ENCODE measurements at places on chromosomes 16 and 17.

- DNase-seq = peak; percentile 47
Observed at GRCh38 chr17:9239793-9240658, 218.7 kb downstream of the NTN1 start.

DNA sequence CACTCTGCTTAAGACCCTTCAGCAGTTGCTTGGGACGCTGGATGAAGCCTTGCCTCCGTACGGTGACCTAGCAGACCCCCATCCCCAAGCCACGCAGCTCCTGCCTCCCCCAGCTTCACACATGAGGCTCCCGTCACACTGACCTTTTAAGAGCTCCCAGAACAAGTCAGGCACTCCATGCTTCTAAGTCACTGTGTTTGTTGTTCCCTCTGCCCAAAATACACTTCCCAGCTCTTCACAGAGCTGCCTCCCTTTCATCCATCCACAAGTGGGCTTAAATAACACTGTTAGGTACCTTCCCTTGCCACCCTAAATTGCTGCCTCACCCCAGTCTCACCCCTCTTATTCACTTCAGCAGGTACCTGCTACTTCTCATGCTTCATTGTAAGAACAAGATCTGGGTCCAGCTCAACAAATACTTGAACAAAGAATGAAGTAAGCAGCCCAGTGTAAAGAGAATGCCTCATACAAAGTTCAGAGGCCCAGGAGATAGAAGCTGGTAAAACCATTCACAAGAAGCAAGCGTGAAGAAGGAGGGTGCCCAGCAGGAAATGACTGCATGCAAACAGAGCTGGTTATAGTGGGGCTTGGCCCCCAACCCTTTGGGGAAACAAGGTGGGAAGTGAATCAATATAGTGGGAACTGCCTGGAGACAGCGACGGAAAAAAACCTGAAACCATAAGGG lies 5.8 kb downstream of the ZC3H7A start:
- DNase-seq = no peak

- DNase-seq = no peak
Observed at GRCh38 chr16:56780646-56781045, 50.7 kb downstream of the NUP93 start.

GRCh38 chr16:69712914-69713581 lies 13.3 kb downstream of the NQO1 start:
- DNase-seq = no peak

- no peak for DNase-seq
Observed at GRCh38 chr17:4607773-4608187, 23.5 kb downstream of the SMTNL2 start.

GRCh38 chr17:59693582-59693981 lies 13.6 kb downstream of the PTRH2 start:
- DNase-seq = no peak

- DNase-seq = no peak
Observed at GRCh38 chr16:89117227-89117974, 23.7 kb downstream of the ACSF3 start.

DNA sequence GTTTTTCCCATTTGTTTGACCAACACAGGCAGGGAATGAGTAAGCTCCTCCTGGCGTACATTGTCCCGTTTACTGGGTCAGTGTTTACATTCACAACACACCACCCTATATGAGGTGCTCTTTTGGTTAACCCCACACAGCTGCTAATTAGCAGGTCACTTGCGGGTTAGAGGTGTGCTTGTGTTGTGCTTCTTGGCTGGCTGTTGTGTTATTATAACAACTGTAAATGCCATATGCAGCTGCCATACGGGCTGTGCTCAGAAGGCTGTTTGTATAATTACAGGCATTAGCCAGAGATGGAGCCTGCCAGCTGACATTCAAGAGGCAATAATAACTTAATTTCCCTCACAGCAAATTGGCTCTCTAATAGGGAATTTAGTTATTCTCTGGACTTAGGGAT lies 205.1 kb upstream of the ELAC2 start:
- DNase-seq = no peak

DNA sequence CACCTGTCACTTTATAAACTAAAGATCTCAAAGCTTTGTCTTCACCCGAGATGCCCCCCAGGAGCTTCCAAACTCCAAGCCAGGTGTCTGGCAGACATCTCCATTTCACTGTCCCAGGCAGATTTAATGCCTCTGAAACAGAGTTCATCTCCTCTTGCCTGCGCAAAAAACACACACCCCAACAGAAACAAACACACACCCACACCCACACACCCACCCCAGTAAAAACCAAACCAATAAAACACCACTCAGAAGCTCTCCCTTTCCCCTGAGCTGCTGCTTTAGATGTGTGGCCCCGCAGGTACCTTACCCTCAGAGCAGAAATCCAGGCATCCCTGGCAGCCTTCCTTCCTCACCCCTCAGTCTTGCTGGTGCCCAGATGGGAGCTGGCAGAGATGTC lies 14.4 kb downstream of the SEC14L1 start:
- DNase-seq = no peak

DNA sequence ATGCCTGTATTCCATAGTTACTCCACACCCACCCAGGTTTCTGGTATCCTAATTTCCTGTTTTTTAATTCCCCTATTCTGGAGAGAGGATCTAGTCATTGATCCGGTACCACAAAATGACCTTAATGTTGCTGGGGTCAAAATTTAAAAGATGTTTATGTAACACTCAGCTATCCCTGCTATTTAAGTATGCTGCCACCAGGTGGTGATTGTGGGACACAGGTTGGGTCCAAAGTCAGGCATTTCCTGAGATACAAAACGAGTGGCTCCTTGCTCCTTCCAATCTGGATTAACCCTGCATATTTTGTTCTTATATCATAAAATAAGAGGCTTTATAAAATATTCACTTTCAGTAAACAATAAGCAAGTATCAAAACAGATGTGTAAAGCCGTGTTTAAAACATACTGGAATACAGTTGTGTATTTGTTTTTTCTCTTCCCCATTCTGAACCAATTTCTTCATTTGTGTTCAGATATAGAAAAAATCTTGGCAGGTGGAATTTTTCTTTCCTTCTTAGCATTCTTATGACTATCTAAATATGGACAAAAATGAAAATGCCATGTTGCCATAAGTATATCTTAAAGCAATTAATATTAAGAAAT lies 16.3 kb downstream of the HS3ST4 start:
- DNase-seq = no peak

DNA sequence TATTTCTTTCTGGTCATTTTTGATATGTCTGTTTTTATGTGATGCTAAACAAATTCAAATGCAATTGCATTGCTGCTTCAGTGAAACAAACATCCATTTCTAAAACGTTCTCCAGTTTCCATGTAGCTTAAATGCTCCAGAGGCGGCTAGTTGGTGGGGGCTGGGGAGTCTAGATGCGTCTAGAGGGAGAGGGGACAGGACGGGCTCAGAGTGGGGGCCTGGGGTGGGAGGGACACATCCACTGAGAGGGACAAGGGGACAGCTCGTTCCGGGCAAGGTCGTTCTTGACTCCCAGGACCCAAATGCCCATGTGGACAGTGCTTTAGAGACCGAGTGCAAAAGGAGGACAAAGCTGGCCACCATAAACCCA lies 102.3 kb downstream of the FOXL1 start:
- DNase-seq = no peak

DNA sequence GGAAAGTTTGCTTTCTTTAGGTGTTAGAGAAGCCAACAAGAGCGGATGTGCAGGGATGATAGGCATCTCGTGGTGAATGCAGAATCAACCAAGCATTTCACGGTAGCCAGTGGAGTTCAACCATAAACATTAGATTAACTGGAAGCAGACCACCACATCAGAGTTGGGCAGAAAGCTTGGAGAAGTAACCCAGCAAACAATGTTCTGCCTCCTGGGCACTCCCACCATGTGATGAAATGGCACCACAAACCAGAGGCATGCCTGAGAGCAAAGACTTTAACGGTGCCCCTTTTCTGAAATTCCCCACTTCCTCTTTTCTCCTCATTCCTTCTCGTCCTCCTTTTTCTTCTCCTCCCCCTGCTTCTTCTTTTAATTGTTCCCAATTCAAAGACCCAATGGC lies 193.5 kb upstream of the ANKFN1 start:
- DNase-seq = no peak

DNA sequence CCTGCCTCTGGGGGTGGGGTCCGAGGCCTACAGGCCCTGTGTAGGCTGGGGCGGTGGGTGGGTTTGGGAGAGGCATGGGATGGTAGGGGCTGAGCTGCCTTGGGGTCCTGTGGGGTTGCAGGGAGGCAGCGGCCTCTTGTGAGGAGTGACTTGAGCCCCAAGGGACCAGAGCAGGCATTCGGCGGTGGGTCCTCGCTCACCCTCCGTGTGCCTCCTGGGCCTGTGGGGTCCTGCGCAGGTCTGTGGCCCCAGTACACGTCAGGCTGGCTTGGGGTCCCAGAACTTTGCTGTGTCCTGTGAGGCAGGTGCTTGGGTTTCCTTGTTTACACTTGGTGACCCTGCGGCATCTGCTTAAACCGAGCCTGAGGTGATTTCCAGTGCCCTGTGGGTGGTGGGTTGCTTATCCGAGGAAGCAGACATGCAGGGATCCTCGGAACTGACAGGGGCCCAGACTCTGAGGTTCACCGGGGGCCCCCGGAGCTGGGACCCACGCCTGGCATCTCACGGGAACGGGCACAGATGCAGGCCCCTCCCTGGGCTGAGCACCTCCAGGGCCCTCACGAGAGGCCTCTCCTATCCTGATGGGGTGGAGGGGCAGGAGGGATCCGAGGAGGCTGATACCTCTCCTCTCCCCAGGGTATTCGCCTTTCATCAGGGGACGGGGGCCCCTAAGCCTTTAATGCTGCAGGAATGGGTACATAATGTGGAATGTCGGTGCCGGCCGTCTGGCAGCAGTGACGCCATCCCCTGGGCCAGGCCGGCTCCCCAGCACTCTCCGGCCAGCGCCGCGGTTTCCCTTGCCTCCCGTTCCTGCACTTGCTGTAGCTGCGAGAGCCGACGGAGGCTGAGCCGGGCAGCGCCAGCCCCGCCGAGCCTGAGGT lies 7.7 kb downstream of the METRNL start:
- no peak for DNase-seq

DNA sequence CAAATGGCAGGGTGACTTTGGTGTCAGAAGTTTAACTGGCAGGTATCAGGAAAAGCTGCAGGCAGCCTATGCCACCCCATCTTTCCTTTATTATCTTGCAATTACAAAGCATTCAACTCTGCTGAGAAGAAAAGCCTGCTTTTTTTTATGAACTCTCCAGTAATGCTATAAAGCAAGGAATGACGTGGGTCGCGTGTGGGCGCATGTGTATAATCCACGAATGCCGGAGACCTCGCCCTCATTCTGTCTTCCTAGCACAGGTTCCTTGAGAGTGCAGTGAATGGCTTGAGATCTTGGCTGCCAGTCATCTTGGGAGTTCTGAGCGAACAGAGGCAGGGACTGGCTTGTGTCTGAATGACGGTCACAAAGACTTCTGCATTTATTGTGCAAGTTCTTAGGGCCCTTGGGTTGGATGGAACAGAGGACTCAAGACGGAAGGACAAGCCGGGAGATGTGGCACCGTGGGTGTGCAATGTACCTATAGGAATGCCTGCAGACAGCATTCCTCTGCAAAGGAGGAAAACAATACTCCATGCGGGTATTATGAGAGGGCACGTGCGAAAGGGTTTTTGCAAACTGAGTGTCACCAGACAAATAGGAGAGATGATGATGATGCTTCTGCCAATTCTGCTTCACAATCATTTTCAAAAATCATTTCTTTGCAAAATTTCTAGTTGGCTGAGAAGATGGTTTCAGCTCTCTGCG lies 96.1 kb upstream of the ELAC2 start:
- DNase-seq = no peak

- DNase-seq = no peak
Observed at GRCh38 chr17:82810644-82811430, 29.0 kb downstream of the ZNF750 start.

DNA sequence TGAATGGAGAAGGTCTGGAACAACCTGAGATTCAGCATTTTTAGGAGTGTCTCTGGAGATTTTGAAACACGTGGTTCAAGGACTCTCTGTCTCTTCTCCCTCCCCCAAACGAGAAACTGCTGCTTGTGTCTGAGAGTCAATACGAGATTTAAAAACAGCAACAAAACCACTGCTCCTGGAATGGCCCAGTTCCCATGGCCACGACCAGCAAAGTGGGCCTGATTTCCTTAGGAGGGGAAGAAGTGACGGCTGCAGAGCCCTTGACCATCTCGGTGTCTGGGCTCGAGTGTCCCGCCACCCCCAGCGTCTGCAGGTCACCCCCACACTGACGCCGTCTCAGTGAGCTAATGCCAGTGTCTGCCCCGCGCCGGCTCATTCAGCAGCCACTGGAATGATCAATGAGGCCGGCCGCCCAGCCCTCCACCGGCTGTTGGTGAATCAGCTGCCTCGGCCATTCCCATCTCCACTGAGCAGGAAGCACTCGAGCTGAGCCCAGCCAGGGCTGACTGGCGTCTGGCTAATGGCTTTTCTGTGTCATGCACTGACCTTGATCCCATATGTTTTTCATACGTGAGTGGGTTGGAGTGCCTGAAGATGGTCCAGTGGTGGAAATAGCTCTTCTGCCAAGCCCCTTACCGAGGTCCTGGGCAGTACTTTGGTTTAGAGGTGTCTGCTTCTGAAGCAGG lies 151.8 kb downstream of the PITPNC1 start:
- no peak for DNase-seq

DNA sequence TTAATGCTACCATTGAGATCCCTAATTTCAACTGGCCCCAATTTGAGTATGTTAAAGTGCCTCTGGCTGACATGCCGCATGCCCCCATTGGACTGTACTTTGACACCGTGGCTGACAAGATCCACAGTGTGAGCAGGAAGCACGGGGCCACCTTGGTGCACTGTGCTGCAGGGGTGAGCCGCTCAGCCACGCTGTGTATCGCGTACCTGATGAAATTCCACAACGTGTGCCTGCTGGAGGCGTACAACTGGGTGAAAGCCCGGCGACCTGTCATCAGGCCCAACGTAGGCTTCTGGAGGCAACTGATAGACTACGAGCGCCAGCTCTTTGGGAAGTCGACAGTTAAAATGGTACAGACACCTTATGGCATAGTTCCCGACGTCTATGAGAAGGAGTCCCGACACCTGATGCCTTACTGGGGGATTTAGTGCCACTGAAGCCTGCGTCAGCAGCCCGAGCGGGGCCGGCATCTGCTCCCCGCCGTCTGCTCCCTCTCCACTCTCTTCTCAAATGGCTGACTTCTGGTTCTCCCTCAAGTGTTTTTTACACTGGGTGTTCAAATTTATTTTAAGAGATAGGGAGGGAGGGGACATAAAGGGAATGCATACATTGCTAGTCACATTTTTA lies 22.9 kb downstream of the DUSP14 start:
- DNase-seq = no peak

- no peak for DNase-seq
Observed at GRCh38 chr17:56432443-56432842, 161.1 kb upstream of the NOG start.
